ENCODE measurements at places on chromosomes 13 and 19.

- no peak for DNase-seq
Measured at GRCh38 chr19:45822716-45823115, 7.6 kb upstream of the RSPH6A start.

DNA sequence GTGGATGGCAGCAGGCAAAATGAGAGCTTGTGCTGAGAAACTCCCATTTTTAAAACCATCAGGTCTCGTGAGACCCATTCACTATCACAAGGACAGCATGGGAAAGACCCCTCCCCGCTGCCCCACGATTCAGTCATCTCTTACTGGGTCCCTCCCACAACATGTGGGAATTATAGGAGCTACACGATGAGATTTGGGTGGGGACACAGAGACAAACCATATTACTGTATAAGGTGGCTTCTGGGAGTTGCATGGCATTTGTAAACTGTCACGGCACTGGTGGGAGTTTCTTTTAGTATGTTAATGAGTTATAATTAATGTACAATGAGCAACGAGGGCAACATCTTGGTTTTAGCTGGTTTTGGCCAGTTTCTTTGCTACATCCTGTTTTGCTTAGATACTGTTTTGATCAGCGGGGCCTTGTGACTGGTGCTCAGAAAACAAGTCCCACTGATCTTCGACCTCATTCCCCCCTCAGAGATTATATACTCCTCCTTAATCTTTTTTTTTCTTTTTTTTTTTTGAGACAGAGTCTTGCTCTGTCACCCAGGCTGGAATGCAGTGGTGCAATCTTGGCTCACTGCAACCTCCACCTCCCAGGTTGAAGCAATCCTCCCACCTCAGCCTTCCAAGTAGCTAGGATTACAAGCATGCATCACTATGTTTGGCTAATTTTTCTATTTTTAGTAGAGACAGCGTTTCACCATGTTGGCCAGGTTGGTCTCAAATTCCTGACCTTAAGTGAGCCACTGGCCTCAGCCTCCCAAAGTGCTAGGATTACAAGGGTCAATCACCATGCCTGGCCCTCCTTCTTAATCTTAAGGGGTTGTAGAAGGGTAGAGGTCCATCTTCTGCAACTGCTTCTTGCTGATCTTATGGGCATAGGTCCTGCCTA lies 21.3 kb upstream of the ZNF599 start:
- DNase-seq, result no peak

- no peak for DNase-seq
Measured at GRCh38 chr19:6424195-6424938, at the start of gene KHSRP. Gene KHSRP, minus strand, starts transcription at chr19:6424811. Its CDS starts 110 bp downstream, at chr19:6424701.

- DNase-seq, result no peak
Measured at GRCh38 chr19:6167115-6167514, 31.6 kb downstream of the ACSBG2 start.

- no peak for DNase-seq
Measured at GRCh38 chr19:51803967-51804366, 9.0 kb downstream of the FPR3 start.

DNA sequence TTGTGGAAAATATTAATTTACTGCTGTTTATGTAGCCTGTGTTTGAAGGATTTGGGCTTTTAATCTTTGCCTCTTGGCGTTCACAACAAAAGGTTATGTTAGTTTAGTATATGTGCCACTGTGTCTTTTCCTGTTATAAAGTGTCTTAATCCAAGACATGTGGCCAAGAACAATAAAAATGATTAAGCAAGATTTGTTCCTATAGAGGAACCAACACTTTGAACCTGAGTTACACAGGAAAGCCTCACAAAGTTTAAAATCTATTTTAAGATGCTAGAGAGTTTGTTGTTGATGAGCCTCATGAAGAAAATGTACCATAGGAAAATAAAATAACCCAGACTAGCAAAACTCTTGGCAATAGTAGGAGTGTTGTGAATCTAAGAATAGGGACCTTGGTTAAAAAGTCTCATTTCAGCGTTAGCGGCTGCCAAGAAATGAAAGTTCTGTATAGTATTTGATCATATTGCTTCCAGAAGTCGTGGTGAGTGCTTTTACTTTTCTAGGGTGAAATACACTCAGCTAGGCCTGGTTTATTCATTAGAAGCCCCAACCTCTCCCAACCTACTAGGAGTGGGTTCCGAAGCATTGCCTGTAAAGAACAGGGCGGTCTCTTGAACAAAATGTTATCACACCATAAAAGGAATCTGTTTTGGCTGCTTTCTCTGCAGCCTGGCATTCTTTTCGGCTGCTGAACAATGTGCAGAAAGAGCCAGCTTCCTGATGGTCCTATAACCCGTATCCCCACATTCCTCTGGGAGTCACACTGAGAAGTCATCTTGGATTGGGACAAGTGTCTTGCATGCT lies 102.6 kb downstream of the LRCH1 start:
- DNase-seq, result no peak

All from HFFc6 (cell line).